H1 (cell line): ENCODE measurements at places on chromosomes 7 and 10.
A peak's percentile ranks its signal among the peaks of the same experiment; 100 is the strongest.

GRCh38 chr10:122665329-122665860 is 34.3 kb downstream of the C10orf120 start:
- H3K27me3 ChIP-seq, result no peaks in the 10 kb centered on the region
- H3K4me1 ChIP-seq, result no peaks in the 10 kb centered on the region
- no peak overlapping the region for H3K4me3 ChIP-seq
- H3K27ac ChIP-seq, result no peak overlapping the region
- no peaks in the 10 kb centered on the region for H3K36me3 ChIP-seq
- DNase-seq, result no peak

GRCh38 chr10:98472196-98472595 is 25.5 kb upstream of the HPS1 start:
- H3K36me3 ChIP-seq, result no peaks in the 10 kb centered on the region
- DNase-seq, result no peak
- no peaks in the 10 kb centered on the region for H3K27me3 ChIP-seq
- no peak overlapping the region for H3K4me3 ChIP-seq
- H3K4me1 ChIP-seq, result peaks cover 3% of the 10 kb centered on the region; the same call in 1 of the 2 replicates

DNA sequence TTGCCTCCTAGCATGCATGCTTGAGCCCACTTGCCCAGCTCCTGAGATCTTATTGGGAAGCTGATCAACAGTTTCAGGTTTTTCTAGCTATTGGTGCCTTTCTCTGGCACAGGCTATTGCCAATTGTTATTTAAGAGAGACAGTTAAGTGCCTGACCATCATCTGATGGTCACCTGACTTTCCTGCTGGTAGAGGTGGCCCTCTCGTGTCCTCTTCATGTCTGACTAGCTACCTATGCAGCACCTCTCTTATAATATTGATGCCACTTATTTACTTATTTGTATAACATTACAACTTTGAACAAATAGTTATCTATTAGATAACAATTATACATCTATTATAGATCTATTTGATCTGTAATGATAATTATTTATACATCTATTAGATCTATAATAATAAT is 205.9 kb upstream of the SEMA3D start:
- H3K4me1 ChIP-seq, result no peaks in the 10 kb centered on the region
- H3K4me3 ChIP-seq, result no peak overlapping the region
- H3K27me3 ChIP-seq, result no peaks in the 10 kb centered on the region
- DNase-seq, result no peak
- H3K27ac ChIP-seq, result no peak overlapping the region

DNA sequence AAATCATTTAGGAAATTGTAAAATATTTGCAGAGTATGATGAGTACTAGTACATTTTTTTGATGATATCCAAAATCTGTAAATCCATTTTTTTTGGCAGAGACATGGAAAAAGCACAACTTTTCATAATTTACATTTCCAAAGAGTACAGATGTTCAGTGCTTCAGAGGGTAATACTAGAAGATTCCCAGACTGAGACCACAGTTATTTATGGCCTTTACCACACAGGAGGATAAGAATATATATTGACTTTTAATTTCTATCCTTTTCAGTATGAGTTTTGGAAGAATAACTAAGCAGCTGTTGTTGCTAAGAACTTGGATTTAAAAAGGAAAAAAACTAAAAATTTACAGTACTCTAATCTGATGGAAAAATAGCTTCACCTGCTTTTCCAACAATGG is 61.9 kb downstream of the HGF start:
- H3K36me3 ChIP-seq, result no peaks in the 10 kb centered on the region
- H3K4me1 ChIP-seq, result no peaks in the 10 kb centered on the region
- no peak overlapping the region for H3K27ac ChIP-seq
- no peak for DNase-seq
- no peaks in the 10 kb centered on the region for H3K27me3 ChIP-seq
- H3K4me3 ChIP-seq, result no peak overlapping the region

DNA sequence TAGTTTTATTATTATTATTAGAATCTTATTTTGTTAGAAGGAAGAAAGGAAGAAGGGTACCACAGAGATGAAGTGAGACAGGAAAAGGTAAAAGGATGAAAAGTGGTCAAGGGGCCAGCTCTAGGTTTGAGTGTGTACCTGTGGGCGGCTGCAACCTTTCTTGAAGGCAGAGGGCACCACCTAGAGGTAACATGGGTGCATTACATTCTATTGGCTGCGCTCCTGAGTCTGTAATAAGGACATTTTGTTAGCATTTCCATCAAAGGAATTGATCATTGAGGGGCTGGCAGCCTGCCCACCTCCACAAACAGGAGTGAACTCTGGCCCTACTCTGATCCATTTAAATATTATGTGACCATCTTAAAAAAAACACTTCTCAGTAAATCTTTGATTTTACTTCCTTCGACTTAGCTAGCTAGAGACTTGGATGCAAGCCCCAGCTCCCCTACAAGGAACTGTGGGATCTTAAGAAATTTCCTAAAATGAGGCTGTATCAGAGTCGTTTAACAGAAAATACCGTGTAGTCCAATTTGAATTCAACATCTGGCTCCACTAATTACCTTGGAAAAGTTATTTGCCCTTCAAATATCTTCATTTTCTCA is 610.4 kb downstream of the IPMK start:
- H3K4me3 ChIP-seq, result no peak overlapping the region
- no peak overlapping the region for H3K27ac ChIP-seq
- no peaks in the 10 kb centered on the region for H3K4me1 ChIP-seq
- DNase-seq, result peak; percentile 54

GRCh38 chr10:15253951-15254807 is 85.7 kb upstream of the NMT2 start:
- no peak overlapping the region for H3K27ac ChIP-seq
- no peaks in the 10 kb centered on the region for H3K27me3 ChIP-seq
- H3K36me3 ChIP-seq, result no peaks in the 10 kb centered on the region
- H3K4me1 ChIP-seq, result peaks cover 10% of the 10 kb centered on the region
- DNase-seq, result no peak
- no peak overlapping the region; the same call in 1 of the 2 replicates for H3K4me3 ChIP-seq

- DNase-seq, result no peak
- H3K4me1 ChIP-seq, result no peaks in the 10 kb centered on the region; the same call in 1 of the 2 replicates
- H3K27me3 ChIP-seq, result peaks cover 21% of the 10 kb centered on the region
- no peak overlapping the region for H3K4me3 ChIP-seq
- H3K27ac ChIP-seq, result no peak overlapping the region
- no peaks in the 10 kb centered on the region for H3K36me3 ChIP-seq
Observed at GRCh38 chr7:91286432-91286831, 22.2 kb downstream of the FZD1 start.

GRCh38 chr7:38558761-38559345 is 72.3 kb downstream of the AMPH start:
- no peaks in the 10 kb centered on the region for H3K4me1 ChIP-seq
- DNase-seq, result no peak
- H3K4me3 ChIP-seq, result no peak overlapping the region
- no peaks in the 10 kb centered on the region for H3K36me3 ChIP-seq
- H3K27ac ChIP-seq, result no peak overlapping the region
- H3K27me3 ChIP-seq, result no peaks in the 10 kb centered on the region
